ENCODE measurements at places on chromosomes 7 and 10.
A peak's percentile ranks its signal among the peaks of the same experiment; 100 is the strongest.

- DNase-seq, result no peak
Observed at GRCh38 chr10:31896968-31897384, 31.7 kb downstream of the ARHGAP12 start.

DNA sequence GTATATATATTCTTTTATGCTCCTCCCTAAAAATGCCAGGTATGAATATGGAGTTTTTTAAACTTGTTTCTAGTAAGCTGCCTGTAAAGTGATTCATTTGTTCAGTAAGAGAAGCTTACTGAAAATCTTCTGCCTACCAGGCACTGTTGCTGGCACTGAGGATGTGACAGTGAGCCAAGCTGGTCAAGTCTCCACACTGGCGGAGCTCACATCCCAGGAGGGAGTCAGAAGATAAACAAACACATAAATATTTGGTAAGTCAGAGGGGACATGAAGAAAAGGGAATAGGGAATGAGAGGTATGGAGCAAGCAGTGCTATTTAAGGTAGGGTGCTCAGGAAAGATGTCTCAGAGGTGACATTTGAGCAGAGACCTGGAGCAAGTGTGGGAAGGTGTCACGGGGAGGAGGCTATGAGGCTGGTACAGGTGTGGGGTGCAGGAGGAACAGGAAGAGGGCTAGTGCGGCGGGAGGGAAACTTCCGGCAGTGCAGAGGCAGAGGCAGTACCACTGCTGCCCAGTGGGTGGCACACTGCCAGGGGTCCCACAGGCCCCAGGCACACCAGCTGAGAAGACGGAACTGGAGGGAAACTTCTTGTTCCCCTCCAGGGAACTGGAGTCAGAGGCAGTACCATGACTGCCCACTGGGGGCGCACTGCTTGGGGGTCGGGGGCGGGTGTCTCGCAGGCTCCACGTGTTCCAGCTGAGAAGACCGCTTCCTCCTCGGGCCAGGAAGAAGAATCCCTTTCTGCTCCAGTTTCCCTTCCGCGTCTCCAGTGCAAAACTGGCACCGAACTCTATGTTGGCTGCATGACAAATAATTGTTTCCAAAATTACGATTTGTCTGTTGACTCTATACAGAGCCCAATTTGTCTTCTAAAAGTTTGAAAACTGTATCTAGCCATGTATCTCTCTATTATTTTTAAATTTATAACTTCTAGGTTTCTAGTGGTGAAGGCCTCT lies 161.0 kb downstream of the TEX36 start:
- peak; percentile 3 for DNase-seq

- DNase-seq, result no peak
Observed at GRCh38 chr10:102935505-102935904, 17.4 kb downstream of the CNNM2 start.

GRCh38 chr10:124217906-124218804 lies 124.8 kb upstream of the CHST15 start:
- no peak for DNase-seq

Data from hematopoietic multipotent progenitor cell (in vitro differentiated cells).